RWPE1 (cell line): ENCODE measurements at places on chromosomes 11 and 22.

DNA sequence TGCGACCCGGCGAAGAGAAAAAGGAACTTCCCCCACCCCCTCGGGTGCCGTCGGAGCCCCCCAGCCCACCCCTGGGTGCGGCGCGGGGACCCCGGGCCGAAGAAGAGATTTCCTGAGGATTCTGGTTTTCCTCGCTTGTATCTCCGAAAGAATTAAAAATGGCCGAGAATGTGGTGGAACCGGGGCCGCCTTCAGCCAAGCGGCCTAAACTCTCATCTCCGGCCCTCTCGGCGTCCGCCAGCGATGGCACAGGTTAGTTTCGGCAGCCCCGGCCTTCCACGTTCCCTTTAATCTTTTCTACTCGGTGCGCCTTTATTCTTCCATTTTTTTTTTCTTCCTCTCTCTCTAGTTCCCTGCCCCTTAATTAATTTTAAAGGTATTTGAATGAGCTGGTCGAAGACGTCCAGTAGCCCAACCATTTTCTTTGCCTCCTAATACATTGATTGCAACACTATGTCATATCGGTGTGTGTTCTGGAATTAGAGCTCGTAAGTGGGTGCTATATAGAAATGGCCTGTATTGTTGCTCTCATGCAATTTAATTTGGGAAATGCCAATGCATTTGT is 537 bp downstream of the EP300 start:
- DNase-seq = peak; percentile 15

DNA sequence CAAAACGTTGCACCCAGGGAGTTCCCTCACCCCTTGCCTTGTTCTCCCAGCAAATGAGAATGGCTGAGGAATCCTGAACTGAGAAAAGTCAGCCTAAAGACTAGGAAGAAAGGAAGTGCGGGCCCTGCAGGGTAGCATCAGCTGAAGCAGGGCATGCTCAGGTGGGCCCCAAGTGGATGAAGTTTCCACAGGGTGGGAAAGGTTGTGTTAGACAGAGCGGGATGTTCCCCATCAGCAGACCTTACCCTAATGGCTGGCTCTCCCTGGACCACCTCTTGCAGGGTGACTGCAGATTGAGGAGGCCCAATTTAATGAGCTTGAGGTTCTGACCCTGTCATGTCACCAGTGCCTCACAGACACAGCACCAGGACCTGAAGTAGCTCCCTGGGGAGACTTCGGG is 81.5 kb upstream of the MYOD1 start:
- no peak for DNase-seq

DNA sequence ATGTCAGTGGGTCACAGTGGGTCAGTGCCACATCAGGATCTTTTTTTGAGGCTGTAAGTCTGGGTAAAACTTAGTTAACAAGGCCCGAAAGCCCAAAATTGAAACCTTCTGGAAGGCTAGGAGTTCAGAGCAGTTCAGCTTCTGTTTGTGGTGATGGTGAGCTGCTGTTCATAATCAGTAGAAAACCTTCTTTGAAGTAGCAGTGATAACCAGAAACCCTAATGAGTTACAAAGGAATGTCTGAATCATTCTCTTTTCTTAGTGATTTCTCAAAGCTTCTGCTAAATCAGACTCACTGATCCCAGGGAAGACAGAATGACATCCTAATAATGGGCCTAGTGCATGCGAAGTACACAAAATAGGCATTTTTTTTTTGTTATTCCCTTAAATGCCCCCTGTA is 124.7 kb downstream of the PARVA start:
- DNase-seq = no peak

DNA sequence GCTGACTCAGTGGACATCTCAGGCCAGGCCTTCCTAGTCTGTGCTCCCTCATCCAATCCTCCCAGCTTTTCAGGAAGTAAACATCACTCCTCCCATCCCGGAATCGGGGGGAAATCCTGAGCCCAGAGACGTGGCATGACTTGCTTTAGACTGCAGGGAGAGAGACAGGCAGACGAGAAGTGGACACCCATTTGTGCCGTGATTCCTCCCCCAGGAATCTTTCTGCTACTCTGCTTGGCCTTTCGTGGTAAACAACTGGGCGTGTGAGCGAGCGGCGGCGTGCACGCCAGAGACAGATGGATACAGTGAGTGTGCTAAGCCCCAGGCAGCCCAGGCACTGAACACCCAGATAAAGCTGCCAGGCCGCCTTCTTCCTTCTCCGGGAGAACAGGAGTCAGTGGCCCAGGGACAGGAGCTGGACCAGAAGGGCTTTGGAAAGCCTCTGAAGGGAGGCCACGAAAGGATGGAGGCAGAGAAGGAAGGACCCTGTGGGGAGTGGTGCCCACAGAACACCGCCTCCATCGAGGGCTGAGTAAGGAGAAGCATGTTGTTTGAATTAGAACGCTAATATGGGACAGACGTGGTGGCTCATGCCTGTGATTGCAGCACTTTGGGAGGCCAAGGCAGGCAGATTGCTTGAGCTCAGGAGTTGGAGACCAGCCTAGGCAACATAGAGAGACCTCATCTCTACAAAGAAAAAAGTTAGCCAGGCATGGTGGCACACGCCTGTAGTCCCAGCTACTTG is 53.0 kb upstream of the PRR5 start:
- DNase-seq = peak; percentile 5

GRCh38 chr22:29917052-29917902 is 34.3 kb downstream of the MTMR3 start:
- no peak for DNase-seq

DNA sequence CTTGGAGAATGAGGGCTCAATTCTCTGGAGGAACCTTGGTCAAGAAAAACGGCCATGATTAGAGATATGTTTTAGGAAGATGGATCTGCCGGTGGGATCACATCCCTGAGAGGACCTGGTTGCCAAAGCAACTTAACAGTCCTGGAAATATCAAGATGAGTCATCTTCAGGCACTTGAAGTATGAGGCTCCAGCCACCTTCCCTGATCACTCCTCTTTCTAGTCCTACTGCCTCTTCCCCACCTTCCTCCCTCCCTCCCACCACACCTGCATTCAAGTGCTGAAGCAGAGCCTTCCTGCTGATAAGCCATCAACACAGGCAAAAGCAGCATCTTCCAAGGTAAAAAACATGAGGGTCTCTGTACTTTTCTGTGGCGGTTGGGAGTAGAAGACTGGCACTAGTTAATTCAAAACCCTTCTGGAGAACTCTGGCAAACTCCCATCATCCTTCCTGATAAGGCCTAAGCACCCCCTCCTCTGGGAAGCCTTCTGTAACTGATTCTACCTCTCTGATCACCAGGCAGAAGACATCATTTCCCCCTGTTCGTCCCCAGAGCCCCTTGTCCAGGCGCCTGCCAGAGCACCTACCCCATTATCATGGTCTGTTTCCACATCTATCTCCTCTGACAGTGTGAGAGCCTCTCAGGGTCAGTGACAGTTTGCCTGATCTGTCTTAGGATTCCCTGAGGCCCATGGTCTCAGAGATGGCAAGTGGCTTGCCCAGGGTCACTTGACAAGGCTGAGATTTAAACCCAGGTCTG is 79.8 kb downstream of the CLPB start:
- peak; percentile 13 for DNase-seq

GRCh38 chr11:95698676-95699557 is 90.7 kb downstream of the FAM76B start:
- no peak for DNase-seq

GRCh38 chr11:3213659-3214419 is 4.8 kb downstream of the MRGPRG start:
- DNase-seq = no peak

DNA sequence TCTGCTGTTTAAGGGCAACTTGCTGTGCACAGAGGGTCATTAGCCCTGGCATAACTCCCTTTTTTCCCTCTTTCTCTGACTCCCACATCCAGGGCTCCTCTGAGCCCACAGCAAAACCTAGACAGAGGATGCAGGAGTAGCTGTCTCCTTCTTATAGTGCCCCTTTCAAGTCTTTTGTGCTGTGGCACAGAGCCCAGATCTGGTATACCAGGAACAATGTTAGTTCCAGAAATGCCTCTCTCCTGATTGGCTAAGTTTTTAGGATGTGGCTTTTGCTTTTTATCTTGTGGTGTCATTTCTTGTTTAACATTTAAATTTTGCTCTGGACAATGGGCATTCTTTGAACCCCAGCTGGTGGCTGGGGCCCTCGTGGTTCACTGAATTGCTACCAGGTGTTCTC is 25.6 kb upstream of the RRM1 start:
- DNase-seq = no peak

GRCh38 chr11:18203723-18204122 is 31.1 kb downstream of the MRGPRX4 start:
- DNase-seq = peak; percentile 37

DNA sequence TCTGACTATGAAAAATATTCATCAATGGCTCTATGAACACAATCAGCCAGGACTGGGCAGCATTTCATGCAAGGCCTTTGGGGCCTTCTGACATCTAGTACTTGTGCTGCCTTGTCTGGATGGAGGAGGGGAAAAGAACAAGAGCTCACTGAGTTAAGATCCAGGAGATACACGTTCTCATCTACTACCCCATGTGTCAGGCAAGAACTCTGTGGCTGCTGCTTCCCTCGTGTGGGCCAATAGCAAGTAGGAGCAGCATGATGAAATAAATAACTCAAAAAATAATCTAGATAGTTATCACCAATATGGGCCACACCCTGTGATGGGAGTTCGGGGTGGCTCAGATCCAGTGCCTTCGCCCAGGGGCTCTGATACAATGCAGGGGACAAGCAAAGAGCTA is 7.3 kb downstream of the KCNE3 start:
- DNase-seq = no peak

DNA sequence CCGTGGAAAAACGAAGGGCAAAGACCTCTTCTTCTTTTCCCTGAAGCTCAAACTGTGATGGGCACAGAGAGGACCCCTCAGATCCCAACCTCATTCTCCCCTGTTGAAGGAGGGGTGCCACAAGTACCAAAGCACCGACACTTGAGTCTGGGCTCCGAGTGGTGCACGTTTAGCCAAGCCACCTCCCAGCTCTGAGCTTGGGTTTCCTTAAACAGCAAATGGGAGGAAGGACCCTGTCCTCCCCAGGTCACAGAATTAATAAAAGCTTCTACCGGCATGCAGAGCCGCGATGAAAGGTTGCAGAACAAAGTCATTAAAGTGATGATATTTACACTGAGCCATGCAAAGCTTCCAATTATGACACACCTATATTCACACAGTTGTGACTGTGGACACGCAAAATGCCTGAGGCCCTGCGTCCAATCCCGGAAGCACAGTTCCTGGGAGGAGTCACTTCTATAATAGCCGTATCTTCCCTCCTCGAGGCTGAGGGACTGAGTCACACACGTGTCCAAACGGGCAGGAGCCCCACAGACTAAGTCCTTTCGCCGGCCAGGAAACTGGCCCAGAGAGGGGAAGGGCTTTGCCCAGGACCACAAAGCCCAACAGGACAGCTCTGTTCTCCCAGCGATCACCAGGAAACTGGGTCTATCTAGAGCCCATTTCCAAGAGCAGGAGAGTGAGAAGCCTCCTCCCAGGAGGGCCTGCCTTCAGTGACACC is 922 bp upstream of the CSNK1E start:
- peak; percentile 90 for DNase-seq
